ENCODE measurements at places on chromosomes 5 and 9.

DNA sequence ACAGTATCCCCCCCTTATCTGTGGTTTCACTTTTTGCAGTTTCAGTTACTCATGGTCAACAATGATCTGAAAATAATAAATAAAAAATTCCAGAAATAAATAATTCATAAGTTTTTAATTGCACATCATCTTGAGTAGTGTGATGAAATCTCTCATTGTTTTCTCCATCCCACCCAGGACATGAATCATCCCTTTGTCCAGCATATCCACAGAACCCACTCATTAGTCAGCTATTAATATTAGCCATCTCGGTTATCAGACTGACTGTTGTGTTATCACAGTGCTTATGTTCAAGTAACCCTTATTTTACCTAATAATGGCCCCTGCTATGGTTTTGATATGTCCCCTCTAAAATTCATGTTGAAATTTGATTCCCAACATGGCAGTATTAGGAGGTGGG is 40.7 kb downstream of the FAM114A2 start:
- DNase-seq = no peak

GRCh38 chr5:68688547-68688946 is 405.3 kb upstream of the SLC30A5 start:
- no peak for DNase-seq

GRCh38 chr9:86184138-86184524 is 75.3 kb downstream of the C9orf153 start:
- DNase-seq = no peak

- DNase-seq = no peak
Observed at GRCh38 chr9:135214054-135214640, 126.7 kb downstream of the OLFM1 start.

- no peak for DNase-seq
Observed at GRCh38 chr9:61666849-61667371, 477.1 kb downstream of the SPATA31A7 start.

DNA sequence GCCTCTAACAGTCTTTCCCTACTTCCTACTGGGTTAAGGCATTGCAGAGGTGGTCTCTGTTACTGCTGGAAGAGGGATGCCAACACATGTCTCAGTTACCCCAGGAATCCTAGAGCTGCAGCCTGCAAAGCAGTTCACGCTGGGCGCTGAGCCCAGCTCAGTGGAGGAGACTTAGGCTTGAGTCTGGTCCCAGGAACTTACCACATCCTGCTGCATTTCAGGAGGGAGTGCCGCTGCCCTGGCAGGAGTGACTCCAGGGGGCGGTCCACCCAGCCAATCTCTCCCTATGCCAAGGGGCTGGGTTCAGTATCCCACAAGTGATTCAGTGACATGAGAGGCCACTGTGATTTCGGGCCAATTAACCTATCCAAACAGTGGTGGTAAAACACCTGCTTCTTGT is 7.6 kb downstream of the TTC16 start:
- no peak for DNase-seq
